GM23338 (cell line): ENCODE measurements at places on chromosomes 11 and 22. TPM values are rescaled to one million over a fixed set of nuclear protein-coding genes. Genes with fewer than 3 reads are reported as not detected.
A peak's percentile ranks its signal among the peaks of the same experiment; 100 is the strongest.

DNA sequence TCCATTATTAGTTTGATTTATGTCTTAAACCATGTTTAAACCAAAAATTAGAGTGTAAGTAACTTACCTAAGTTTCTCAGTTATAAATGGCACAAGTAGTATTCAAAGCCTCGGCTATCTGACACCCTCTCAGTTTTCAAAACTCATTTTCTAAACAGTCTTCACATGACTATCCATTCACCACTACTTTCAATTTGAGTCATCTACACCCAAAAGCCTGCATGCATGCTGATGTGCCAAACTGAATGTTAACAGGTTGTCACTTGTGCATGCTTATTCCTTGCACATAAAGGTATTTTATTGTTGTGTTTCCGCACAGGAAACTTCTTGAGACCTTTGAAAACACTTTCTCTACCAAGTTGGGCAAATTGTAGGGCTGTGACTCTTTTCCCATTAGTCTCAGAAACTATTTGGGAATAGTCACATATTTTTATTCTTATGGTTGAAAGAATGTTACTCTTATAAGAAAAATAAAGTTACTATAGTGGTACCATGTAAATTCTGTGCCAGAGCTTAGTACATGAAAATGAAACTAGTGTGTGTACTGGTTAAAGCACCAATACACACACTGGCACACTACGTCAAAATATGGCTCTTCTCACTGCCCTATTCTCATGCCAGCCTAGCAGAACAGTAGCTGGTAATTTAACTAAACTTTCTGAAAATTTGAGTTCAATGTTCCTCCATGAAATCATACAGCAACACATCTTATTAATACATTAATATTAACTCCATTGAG lies 2.2 kb upstream of the OR51E2 start:
- DNase-seq: no peak

The ATG13 gene
- 71.1 and 71.4 TPM in 2 replicates for total RNA-seq

DNA sequence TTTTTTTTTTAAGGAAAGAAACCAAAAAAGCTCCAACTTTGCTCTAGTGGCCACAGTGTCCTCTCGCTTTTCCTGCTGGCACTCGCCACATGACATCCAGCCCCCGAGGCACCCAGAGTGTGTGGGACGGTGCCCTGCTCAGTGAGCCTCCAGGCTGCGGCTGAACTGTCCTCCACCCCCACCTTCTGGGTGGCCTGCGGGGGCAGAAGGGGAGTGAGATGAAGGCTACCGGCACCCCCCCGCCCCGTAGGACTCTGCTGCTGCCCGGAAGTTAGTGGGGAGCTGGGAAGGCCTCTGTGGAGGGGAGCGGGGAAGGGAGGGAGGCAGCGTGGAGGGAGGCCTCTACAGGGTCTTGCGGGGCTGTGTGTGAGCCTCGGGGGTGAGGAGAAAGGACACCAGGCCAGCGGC lies 264.4 kb downstream of the CTTN start:
- peak; percentile 41 for DNase-seq

DNA sequence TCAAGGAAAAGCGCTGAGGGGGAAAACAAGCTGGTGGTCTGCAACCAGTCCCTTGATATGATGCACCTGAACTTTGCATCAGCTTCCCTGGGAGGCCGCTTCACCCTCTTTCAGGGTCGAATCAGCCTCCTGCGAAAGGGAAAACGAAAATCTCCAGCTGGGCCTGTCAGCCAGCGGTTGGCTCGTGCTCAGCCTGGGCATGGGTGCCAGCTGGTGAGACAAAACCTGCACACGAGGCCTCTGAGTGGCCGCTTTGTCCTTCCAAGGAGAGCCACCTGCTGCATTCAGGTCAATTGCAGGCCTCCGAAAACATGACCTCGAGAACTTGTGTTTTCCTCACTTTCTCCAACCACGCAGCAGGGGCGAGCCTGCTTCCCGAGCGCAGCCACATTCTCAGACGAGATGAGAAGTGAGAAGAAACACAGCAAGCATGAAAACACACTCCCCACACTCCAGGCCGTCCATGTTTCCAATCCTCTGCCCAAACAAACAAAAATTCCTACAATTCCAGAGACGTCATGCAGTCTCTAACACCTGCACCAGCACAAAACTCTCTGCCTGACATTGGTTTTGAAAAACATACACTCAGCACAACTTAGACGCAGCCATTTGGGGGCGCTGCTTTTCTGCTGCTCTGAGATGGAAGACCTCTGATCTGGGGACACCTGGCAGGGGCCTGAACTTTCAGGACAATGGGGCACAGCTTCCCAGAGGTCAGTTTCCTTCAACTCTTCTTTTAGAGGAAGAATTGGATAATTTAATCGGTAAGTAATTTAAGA lies 77.1 kb downstream of the DHCR7 start:
- peak; percentile 74 for DNase-seq

DNA sequence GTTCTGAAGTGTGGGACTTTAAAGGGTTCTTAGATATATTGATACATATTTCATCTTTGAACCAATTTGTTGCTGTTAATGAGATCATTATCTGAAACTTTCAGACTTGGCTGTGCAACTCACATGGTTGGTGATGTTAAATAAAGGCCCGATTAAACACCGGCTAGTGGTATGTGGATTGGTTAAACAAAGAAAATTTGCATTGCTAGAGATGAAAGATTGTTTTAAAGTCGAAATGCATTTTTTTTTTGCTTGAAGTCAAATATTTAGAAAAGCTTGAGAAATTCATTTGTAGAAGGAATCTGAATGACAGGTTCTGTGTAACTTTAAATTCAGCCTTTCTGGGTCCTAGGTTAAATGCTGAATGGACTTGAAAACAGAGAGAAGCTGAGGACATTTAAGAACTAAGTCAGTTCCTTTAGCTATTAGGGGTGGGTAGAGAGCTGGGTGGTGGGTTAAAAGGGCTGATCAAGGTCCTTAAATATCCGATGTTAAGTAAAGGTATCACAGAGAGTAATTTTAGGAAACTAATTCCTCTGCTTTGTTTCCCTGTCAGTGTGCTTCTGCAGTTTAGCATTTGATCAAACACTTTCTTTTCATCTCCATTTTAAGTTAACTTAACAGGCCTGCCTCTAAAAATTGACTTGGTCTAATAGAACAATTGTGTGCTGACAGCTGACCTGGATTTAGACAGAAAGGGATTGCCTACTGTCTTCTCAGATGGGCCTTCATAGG lies 4.5 kb downstream of the ZNRF3 start:
- no peak for DNase-seq

DNA sequence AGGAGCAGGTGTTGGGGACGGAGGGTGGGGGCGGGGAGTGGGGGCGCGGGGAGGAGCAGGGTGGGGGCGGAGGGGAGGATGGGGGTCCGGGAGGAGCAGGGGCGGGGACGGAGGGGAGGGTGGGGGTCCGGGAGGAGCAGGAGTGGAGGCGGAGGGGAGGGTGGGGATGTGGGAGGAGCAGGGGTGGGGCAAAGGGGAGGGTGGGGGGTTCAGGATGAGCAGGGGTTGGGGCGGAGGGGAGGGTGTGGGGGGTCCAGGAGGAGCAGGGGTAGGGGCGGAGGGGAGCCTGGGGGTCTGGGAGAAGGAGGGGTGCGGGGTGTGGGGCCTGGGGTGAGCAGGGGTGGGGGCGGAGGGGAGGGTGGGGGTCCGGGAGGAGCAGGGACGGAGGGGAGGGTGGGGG lies 17.1 kb downstream of the CRELD2 start:
- peak; percentile 46 for DNase-seq

The MMP10 gene
- total RNA-seq: 0.10 and 0.31 TPM in 2 replicates

The MMP13 gene
- not detected in 2 replicates for total RNA-seq

The CST6 gene
- total RNA-seq: 4.2 and 5.9 TPM in 2 replicates

GRCh38 chr11:33256813-33257159 lies 395 bp upstream of the HIPK3 start:
- DNase-seq: no peak

DNA sequence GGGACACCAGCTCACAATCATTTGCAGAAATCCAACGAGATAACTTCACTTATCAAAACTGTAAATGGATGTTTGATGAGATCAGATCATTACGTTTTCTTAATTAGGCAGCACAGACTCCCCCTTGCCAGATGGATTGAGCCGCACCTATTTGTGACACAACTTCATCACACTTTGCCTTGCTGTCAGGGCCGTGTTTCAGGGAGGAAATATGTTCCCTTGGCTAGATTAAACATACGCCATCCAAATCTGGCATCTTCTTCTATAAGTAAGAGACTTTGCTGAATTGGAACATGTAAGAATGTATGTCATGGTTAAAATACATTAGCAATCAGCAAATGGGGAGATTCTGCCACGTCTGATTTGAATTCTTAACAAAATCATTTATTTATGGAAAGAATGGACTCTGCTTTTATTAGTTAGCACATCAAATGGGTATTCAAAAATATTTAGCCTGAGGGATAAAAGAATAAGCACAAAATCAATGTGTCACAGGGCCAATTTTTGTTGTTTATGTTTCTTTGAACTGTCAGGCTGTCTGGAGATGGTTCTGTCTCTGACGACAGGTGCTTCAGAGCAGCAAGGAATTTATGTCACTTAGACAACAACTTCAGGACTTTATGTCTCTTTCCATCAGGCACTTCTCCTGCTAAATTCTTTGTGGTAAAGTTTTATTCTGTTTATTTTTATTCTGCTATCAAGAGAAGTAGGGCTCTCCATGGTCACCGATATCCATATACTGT lies 326.1 kb upstream of the NCAM1 start:
- DNase-seq: no peak
